Activated naive CD4-positive, alpha-beta T cell (primary cell): ENCODE measurements at places on chromosomes 2 and 18.

DNA sequence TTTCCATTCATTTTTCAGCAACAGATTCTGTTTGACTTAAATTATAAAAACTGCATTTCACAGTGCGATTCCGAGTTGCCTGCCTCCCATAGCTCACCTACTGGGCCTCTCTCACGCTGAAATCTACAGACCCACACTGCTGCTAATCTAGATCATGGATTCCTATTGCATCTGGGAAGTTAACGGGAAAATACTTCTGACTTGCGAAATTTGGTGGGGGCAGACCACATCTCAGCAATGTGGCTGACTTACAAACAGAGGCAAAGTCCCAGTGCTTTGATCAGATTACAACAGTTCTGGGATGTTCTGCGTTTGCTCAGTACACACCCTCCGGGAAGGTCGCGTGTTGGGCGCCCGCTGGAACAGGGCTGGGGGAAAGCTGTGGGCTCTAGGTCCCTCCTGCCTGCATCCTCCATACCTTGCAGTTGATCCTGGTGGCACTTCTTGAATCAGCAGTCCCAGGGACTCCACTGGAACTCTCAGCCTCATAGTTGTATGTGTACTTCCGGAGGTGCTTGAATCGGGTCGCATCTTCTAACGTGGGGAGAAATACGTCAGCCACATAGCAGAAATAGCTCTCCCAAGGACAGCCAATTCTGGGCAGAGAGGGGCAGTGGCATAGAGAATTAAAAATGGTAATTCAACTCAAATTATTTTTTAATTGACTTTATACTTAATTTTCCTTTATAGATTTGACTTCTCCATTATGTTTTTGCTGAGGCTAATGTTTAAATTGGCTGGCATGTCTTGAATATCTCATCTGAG, 1.7 kb downstream of the APOB start:
- DNase-seq: no peak

DNA sequence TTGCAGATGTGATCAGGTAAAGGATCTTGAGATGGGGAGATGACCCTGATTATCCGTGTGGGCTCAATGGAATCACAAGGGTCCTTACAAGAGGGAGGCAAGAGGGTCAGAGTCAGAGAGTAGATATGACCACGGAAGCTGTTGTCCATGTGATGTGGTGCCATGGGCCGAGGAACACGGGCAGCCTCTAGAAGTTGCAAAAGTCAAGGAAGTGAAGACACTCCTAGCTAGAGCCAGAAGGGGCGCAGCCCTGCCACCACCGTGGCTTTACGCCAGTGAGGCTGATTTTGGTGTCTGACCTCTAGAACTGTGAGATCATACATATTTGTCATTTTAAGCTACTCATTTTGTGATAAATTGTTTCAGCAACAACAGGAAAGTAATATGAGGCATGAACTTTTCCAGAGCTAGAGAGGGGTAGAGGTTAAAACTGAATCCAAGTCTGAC, 114.4 kb downstream of the CAPN13 start:
- no peak for DNase-seq

DNA sequence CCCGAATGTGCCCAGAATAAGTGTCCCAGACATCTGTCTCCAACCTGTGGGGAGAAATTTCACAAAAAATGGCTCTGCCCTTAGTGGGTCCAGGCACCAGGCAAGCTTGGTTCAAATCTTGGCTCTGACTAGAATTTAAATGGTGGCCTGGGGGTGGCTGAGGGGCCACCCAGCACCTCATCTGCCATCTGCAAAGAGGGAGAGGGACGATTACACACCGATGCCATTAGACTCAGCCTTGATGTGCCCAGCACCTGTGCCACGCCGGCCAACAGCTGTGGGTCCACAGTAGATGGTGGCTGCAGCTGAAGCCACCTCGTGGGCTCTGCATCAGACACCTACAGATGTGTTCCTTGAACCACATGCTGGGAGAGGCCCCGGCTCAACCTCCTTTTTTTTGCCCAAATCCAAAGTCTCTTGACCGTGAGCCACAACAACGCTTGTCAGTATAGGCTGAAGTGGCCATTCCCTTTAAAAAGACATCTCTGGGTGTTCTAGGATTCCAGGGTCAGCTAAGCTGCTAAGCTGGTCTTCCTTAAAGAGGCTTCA, 222.0 kb upstream of the RAB6C start:
- DNase-seq: no peak

- DNase-seq: no peak
Observed at GRCh38 chr2:148282201-148282600, 261.3 kb downstream of the MBD5 start.

DNA sequence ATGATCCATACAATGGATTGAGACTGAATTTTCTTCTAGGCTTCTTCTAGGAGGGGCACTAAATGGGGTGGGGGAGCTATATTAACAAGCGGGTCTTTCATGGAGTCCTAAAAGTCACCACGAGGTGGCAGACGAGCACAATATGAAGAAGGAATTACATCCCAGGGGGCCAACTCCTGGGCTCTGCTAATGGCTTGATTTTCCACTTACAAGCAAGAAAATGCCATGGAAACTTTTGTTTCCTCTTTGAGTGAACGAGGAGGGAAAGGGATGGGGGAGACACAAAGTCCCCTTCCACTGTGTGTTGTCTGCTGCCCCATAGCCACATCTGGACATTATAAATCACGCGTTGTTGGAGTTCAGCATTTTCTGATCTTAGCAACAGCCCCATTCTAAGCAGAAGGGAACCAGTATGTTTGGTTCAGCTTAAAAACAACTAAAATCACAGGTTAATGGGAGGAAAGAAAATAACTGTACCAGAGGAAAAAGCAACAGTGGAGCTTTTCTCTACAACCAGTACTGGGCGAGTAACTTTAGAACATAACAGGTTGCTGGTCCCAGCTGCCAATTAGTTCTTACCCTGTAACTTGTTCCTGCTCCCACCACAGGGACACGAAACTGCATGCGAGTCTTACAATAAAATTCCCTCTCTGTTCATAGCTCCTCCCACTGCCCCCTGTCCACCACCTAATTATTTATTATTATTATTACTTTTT, 285.0 kb upstream of the PARD3B start:
- DNase-seq: peak; percentile 4

DNA sequence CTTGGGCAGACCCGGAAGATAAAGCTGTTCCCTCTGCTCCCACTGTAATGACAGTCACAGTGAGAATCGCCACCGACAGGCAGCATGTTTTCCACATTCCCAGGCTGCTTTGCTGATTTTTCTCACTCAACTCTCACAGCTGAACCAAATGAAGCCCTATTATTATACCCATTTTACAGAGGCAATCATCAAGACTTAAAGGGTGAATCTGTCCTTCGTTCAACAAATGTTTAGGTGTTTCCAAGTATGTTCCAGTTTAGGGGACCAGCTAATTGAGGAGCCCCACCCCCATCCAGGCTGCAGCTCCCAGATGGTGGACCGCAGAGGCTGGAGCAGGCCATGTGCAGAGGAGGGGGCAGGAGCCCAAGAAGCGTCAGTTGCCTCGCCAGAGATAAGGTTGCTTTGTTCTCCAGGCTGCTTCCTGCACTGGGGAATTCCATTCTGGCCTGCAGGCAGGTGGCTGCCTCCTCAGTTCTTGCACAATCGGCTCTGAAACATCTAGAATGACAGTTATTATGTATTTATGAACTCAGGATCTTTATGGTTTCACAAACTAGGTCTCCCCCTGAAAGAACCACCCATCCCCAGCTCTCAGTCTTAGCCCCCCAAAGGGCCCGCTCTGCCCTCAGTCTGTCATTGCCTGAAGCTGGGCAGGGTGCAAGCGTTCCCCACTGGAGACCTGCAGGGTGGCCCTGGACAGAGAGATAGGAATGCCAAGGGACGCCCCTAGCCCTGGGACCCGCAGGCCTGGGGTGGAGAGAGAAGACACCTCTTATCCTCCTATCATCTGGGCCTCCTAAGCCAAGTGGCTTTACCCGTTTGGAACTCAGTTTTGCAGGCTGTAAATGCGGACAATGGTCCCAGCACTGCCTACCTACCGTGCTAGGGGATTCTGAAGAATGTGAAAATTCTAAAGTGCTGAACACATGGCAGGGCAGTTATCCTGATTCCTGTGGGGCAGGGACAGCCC, 49.1 kb upstream of the MYCN start:
- no peak for DNase-seq

- no peak for DNase-seq
Observed at GRCh38 chr18:4068552-4069158, 386.5 kb downstream of the DLGAP1 start.

- DNase-seq: no peak
Observed at GRCh38 chr2:129459200-129459876, 520.1 kb upstream of the RAB6C start.

- no peak for DNase-seq
Observed at GRCh38 chr2:157466764-157467163, 22.9 kb upstream of the CYTIP start.

- DNase-seq: no peak
Observed at GRCh38 chr2:182907081-182907830, 40.8 kb upstream of the FRZB start.

DNA sequence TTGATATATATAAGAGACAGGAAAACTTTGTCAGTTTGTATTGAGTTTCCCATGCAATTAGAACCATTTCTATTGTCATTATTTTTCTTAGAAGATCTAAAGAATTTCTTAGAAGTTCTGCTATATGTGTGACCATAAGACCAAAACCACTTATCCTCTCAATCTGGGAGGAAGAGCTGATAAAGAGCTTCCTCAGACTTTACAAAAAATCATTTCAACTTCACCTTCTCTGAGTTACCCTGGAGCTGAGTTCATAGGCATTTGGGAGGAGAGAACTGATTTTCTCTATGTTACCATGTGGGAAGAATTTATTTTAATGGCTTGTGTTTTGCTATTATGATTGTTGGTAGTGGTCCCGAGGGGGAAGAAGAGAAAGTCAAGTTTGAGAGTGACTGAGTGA, 329.3 kb downstream of the GPD2 start:
- DNase-seq: no peak

DNA sequence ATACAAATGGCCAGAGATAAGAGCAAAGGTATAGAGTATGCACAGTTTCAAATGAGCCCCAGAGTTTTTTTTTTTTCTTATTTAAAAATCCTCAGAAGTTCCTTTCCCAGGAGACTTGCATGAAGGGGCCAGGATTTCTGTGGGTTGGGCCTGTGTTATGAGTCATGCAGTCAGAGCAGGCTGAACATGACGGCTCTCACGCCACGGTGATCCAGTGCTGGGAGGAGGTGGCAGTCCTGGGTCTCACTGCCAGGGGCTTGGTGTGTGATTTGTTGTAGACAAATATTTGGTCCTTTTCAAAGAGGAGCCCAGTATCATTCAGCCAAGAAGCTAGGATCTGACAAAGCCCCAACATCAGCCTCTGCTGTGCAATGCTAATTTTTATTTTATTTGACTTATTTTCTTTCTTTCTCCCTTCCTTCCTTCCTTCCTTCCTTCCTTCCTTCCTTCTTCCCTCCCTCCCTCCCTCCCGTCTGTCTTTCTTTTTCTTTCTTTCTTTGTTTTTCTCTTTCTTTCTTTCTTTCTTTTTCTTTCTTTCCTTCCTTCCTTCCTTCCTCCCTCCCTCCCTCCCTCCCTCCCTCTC, 10.4 kb upstream of the KCNE4 start:
- no peak for DNase-seq

GRCh38 chr18:61596296-61596695, 263.1 kb downstream of the CDH20 start:
- no peak for DNase-seq

GRCh38 chr18:24009651-24010333, 4.8 kb upstream of the TTC39C start:
- DNase-seq: no peak

- no peak for DNase-seq
Observed at GRCh38 chr2:198100346-198100745, 296.0 kb downstream of the PLCL1 start.

GRCh38 chr2:56184500-56185011, 766 bp downstream of the CCDC85A start:
- DNase-seq: no peak

DNA sequence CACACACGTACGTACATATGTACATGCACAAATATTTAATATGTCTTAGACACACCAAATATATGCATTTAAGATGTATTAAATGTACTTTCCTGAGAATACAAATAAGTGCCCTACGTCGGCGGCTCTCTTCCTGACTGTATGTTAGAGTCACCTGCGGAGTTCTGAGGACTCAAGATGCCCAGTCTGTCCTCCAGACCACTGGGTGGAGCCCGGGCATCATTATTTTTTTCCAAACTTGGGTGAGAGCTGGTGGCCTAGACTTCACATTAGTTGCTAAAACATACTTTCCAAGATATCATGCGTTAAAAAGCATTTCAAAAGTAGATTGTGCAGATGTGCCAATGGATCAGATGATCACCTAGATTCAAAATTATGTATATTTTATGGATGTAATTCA, 2.9 kb downstream of the IL18R1 start:
- no peak for DNase-seq

DNA sequence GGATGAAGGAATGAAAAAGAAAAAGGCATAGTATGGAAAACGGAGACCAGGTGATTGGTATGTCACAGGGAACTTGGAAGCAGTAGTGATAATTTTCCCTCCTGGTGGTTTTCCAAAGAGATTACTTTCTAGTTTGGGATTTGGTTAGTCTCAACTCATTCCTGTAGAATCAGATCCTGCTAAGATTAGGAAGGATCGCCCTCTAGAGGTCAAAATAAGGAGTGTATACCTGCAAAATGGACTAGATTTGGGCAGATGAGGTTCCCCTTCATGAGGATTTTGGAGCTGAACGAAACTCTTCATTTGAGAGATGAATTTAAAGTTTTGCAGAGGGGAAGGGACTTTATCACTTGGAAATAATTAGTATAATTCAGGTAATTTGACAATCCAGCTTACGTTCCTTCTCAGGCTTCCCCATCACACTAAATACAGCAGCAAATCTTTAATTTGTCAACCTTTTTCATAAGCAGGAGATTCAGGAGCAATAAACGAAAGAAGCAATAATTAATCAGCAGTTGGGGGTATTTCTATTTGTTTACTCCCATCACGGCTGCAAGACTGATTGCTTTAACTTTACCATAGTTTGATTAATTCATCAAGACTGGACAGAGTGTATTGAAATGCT, 65.2 kb downstream of the CCDC195 start:
- DNase-seq: no peak

DNA sequence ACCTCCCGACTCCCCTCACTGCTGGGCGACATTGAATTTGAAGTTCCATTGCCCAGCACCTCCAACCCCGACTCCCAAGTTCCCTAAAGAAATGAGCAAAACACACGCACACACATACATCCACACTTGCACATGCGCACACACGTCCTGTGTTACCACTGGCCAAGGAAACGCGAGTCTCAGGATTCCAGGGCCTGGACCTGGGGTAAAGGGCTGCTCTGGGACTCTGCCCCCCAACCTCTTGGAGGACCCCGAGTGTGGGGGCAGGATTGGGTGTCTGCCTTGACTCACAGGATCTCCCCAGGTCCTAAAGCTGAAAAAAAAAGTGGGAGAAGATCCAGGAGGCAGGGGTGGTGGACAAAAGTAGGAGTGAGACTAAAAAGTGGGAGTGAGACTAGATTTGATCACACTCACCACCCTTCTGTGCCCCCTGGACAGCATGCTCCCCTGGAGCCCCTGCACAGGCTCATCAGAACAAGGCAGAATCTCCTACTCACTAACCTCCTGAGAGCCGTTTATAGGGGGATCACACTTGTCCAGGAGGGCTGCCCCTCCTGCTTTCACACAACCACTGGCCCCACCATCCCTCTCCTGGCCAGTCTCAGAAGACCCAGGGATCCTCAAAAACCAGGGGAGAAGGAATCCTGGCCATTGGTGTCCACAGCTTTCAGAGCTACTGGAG, 202.2 kb downstream of the TNS1 start:
- DNase-seq: no peak

- no peak for DNase-seq
Observed at GRCh38 chr18:22503803-22504202, 86.1 kb upstream of the CTAGE1 start.
